DMS79 treated with DMSO at 0.1 percent for 48 hours (cell line): ENCODE measurements at places on chromosomes 1 and 21.

- no peak for DNase-seq
Observed at GRCh38 chr21:44686000-44686781, 4.2 kb upstream of the KRTAP12-1 start.

GRCh38 chr1:219323426-219323825 is 149.7 kb downstream of the LYPLAL1 start:
- no peak for DNase-seq

GRCh38 chr1:26799479-26800142 is 11.9 kb downstream of the PIGV start:
- no peak for DNase-seq

DNA sequence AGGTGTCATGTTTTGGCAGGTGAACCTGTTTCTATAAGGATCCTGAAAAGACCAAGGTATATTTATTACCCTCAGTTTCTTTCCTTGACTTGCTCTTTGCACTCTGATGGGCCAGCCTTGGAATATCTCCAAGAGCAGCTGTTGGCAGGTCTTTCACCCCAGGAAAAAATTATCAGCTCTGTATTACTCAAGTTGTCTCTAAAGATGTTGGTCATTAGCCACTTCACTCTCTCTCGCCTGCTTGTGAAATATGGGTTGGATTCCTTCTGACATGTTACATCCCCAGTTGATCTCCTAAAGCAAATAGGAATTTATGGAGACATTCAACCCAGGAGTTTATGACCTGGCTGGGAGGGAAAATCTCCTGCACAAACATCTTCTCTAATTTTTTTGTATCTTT is 85.9 kb downstream of the KCNJ15 start:
- DNase-seq = no peak

DNA sequence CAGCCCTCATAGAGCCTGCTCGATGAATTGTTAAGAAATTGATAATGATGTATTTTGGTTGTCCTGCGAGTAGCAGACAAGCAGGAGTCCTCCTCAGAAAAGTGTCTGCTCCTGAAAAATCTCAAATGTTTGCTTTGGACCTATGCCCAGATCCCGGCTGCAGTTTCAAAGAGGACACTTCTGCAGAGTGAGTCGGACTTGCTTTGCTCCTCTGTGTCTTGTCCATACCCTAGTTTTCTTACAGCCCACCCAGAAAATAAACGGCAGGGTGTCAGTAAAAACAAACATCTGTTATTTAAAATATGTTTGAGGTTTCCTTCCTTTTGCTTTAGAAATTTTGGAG is 2.8 kb downstream of the S100A10 start:
- peak; percentile 77 for DNase-seq

DNA sequence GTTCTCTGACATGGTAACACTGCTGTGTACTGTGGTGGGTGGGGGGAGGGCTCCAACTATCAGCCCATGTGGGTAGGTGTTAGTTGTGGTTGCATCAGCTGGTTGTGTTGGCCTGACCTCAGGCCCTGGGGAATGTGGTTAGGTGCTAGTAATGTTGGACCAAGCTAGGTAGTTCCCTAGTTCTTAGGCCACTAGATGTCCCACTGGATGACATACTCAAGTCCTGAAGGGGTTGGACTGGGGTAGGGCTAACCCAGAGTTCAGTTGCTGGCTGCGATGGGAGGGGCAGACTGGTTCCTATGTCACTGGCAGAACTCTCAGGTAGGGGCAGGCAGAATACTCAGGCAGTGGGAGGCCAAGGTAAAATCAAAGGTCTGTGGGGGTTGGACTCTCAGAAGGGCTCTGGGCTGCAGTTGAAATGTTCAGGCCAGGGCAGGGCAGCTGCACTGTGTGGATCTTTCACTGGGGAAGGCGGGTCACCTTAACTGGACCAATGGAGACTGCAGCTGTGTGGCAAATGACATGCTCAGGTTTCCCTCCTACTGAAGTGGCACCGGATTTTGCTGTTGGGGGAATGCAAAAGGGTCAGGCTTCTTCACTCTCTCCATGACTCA is 870.7 kb downstream of the LRRIQ3 start:
- DNase-seq = no peak

DNA sequence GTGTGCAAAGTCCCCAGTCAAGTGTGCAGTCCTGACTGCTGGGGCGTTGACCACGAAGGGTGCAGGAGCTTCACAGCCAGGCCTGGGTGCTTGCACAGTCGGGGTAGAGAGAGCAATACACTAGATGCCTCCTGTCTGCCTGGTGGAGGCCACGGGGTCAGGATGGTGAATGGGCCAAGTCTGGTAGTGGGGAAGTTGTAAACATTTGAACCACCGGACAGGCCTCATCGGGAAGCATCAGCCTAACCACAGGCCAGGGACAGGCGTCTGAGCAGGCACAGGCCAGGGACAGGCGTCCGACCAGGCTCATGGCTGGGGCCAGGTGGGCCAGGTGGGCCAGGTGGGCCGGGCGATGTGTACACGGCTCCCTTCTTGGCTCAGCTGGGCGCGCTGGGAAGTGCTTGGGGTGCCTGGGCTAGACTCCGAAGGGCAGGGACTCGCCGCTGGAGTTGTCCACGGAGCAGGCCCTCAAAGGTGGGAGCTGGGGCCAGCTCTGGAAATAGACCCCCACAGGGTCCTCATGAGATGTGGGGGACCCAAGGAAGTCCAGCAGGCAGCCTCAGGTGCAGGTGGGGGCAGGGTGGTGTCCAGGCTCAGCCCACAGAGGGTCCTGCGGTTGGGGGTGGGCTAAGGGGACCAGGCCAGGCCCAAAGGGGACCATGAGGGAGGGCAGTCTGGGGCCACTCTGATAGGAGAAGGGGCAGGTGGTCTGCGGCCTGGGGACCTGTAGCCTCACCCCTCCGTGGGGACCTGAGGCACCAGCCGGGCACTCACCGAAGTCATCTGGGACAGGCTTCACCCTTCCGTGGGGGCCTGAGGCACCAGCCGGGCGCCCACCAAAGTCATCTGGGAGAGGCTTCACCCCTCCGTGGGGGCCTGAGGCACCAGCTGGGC is 15.0 kb downstream of the COL6A1 start:
- DNase-seq = no peak

- DNase-seq = no peak
Observed at GRCh38 chr1:244325056-244325758, 126.5 kb downstream of the ADSS2 start.

DNA sequence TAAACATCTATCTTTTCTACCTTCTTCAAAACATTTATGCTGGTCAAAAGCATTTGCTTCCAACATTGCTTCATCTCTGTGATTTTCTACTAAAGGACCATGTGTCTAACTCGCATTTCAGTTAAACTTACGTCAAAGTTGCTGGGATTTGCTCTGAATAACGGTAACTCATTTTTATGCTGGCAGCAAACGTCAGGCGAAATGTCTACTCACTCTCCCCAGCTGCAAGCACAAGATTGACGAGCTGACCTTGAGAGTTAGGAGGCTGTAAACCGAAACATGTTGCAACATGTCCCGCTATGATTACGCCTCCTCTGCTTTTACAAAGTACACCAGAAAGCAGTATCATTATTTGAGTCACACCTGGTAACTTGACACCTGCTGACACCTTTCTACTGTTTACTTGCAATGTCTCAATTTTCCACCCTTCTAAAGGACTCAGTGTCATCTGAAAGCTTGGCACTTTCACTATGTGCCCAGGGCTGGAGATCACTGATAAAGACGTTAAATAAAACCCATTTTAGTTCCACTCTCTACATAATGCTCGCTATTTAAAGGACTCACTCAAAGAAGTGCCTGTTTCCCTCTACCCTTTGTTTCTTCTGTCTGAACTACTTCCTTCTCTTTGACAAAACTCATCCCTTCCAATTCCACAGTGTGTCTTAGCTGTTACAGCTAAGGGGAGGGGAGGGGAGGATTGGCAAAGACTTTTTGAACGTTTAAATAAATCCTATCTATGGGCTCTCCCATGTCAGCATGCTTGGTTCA is 111.9 kb downstream of the PTPN14 start:
- peak; percentile 48 for DNase-seq

DNA sequence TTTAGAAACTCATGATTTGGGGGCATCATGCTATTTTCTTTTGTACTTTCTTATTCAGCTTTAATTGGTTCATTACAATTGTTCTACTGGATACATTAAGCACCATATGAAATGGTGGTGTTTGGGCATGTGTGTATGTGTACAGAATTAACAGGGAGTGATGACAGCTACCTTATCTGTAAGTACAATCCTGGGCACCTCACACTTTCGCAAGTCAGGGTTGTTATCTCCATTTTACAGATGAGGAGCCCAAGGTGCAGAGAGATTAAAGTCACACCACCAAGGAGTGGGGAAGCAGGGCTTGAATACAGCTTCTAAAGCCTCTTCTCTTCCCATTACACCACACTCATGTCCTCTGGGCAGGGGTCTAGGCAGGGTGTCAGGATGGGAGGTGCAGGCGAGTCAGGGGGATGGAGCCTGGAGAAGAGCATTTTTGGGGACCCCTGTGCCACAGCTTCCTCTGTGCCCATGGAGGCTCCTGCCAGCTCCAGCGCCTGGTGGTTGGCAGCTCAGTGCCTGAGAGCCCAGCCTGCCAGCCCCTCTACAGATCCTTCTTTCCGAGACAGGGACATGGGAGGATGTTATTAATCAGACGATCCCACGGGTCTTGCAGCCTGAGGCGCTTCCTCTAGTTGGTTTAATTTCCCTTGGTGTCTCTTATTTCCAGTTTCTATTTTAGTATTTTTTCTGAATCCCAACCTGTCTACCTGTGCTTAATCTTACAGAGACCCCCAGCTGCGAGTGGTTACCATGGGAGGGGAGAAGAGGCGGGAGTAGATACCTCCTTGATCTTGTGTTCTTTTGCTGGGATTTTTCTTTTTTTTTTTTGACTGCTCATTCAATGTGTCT is 126.2 kb upstream of the CD34 start:
- DNase-seq = no peak

DNA sequence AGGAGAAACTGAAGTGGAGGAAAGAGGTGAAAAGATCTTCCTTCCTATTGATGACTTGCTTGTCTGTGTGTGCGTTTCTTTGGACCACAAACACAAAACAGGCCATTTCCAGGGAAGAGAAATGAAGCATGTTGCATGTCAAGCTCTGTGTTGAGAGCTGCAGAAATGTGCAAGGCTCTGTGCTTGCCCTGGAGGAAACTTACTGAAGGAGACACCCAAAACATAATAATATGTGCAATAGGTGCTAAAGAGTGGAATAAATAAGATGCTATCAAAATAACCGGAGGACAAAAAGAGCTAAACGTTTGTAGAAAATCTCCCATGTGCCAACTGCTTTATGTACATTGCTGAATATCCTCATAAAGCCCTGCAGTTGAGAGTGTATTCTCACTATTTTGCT is 195.2 kb upstream of the HMGB4 start:
- DNase-seq = no peak

DNA sequence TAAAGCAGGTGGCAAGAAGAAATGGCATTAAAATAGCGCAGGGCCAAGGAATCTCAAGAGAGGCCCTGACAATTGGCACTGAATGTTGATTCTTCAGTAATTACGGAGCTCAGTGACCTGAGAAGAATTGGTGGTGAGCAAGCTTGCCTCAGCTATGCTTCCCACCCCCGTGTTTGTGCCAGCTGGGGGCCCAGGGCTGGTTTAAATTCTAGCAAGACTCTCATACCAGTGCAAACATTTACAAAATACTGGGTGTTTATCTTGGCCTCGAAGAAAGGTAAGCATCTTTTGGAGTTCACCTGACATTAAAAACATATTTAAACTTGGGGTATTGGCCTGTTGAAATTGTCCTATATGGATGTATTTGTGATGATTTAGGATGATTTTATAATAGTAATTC is 296.7 kb upstream of the USP25 start:
- no peak for DNase-seq

- DNase-seq = no peak
Observed at GRCh38 chr21:33949516-33950430, 34.2 kb upstream of the ATP5PO start.

DNA sequence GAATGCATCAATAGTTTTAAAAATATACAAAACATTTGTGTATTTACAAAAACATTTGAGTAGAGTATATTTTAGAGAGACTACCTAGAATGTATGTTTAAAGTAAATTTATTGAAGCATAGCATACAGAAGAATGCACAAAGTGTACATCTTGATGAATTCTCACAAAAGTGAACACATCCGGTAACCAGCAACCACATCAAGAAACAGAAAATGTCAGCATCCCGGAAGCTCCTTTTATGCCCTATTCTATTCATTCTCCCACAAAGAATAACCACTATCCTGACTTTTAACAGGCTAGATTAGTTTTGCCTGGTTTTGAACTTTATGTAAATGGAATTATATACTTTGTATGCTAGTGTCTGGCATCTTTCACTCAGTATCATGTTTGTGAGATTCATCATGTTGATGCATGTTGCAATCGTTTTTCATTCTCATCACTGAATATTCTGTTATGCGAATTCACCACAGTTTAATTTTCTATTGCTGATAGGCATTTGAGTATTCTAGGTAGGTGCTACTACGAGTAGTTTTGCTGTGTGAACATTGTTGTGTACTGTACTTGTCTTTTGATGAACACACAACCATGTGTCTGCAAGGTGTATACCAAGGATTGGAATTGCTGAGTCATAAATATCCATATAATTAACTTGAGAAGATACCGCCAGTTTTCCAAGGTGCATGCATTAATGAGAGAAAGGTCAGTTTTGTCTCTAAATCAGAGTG is 75.4 kb downstream of the CACHD1 start:
- no peak for DNase-seq

DNA sequence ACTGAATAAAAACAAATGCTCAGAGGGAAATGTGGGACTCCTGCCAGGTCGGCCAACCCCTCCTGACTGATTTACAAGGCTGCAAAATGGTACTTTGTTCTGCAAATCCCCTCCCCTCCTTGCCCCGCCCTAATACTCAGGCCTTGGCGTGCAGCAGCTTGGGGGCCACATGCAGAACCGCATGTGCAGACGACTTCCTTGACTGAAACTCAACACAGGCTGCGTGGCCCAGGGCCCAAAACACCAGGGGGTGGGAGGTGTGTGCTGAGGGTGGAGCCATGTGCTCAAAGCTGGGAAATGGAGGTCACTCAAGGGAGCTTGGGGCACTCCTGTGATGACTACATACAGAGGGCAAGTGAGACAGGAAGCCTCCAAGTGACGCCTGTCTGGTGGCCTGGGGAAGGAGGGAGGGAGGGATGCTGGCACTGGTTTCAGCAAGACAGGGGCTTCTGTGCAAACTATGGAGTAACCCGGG is 87.2 kb downstream of the MRPL37 start:
- DNase-seq = peak; percentile 95

GRCh38 chr1:93638981-93639380 is 42.7 kb downstream of the BCAR3 start:
- peak; percentile 21 for DNase-seq

DNA sequence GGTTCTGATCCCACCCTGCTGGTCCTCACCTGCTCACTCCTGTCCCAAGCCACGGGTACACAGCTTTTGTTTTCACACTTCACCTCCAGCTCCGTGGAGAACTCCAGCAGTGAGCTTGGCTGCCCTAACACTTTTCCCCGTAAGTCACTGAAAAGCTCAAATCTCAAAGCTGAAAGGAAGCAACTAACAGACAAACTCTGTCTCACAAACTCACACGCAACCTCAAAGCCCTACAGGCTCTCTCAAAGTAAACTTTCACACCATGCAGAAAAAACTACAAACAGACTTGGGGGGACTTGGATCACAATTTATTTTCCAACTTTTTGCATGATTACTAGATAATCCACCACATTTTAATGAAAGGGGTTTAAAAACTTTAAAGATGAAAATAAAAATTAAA is 88.3 kb downstream of the AK5 start:
- no peak for DNase-seq
